H9 (cell line): ENCODE measurements at places on chromosomes 2 and 18. TPM values are rescaled to one million over a fixed set of nuclear protein-coding genes. Genes with fewer than 3 reads are reported as not detected.

Gene COL4A3
- total RNA-seq, result 0.15 and 0.64 TPM in 2 replicates

Gene MROH2A
- not detected in 2 replicates for total RNA-seq

Gene ZNF396
- total RNA-seq, result 0.94 and 1.2 TPM in 2 replicates

Gene SKOR2
- 0.18 and 0.24 TPM in 2 replicates for total RNA-seq

Gene RUFY4
- total RNA-seq, result 0.44 and 0.66 TPM in 2 replicates

Gene FBXO48
- 1.3 and 1.4 TPM in 2 replicates for total RNA-seq

Gene GPR45
- total RNA-seq, result not detected in 2 replicates

Gene PSMA8
- not detected in 2 replicates for total RNA-seq

Gene ALK
- not detected in 2 replicates for total RNA-seq
